NCI-H2227 treated with DMSO at 0.1 percent for 48 hours (cell line): ENCODE measurements at places on chromosomes 6 and 20.

DNA sequence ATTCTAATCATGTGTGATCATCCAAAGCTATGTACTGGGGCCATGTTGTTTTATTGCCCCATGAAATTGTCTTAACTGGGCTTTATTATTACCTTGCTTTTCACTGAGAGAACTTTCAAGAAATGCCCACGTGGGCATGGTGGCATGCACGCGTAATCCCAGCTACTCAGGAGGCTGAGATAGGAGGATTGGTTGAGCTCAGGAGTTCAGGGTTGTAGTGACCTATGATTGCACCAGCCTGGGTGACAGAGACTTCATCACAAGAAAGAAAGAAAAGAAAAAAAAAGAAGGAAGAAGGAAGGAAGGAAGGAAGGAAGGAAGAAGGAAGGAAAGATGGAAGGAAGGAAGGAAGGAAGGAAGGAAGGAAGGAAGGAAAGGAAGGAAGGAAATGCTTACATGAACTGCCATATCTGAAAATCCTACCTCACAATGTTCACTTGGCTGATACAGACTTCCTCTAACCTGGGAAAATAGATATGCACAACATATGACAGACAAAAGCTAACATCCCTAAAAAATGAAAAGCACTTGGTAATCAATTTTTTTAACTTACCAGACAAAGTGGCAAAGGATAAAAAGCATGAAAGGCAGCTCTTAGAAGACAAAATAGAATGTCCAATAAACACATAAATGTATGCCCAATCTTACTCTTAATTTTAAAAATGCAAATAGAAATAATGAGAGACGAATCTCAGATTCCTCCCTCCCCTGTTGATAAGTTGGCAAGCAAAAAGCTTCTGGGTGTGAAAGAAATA, 25.5 kb upstream of the TMEM244 start:
- no peak for DNase-seq

DNA sequence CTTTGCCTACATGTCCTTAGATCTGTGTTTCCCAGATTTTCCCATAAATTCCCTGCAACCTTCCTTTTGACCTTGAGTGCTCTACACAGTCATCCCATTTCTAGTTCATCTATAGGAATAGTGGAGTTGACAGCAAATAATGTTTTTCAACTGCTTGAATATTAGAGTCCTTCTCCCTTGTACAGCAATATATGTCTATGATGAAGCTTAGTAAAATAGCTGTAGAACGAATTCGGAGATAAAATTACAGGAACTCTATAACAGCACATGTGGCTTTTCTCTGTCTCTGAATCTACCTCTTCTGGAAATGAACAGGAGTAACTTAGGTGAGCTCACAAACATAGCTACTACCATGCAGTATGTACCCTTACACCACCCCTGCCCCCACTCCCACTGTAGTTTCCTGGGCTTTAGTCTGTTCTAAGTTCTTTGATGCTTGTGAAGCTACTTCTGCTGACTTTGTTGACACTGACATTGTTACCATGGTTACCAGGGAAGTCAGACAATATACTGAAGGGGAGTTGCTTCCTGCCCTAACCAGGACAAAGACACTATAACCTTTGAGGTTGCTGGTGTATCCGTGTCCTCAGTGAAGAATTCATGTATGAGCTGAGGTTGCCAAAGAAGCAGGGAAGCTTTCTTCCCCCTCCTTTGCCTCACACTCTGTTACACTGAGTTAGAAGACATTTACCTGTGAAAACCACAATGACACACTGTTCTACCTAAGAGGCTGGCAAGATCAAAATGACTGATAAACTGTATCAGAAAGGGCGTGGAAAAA, 35.8 kb upstream of the SHLD1 start:
- DNase-seq, result no peak

DNA sequence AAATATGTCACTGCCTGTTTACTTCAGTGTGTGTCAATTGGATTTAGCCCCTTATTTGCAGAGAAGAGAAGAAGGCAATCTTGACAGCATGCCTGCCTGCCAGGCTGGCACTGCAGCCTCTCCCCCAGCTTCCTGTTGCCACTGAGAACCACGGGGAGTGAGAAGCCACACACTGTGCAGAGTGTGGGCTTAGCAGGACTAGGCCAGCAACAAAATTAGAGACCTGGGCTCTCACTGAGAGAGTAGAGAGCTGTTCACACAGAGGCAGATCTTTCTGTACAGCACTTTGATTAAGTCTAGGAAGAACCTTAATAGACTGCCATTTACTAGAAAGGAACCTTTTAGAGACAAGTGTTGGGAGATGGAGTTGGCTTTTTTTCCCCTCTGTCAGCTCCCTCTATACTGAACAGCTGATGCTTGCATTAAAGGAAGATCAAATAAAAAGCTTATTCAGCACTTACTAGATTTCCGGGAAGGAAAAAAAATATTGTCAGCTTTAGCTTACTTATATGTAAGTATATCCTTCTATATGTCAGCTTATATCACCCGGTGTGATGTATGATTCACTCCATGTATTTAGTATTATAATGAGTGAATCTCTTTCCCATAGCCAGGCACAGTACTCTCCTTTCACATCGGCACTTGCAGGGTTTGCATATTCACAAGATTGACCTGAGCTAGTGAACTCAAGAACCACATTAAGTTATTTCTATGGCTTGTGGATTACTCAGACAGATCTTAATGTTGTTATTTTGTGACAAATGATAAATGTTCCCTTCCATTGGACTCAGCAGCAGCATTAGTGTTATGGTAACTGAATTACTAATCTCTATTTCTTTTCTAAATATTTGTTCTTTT, 851.0 kb upstream of the EPHA7 start:
- peak; percentile 21 for DNase-seq

GRCh38 chr6:100453701-100454521, 10.8 kb downstream of the SIM1 start:
- DNase-seq, result no peak

GRCh38 chr6:135286962-135287538, 105.9 kb downstream of the MYB start:
- no peak for DNase-seq

GRCh38 chr20:62628691-62629090, 13.6 kb upstream of the SLCO4A1 start:
- DNase-seq, result no peak

GRCh38 chr6:3850451-3851203, 1.5 kb downstream of the FAM50B start:
- no peak for DNase-seq

DNA sequence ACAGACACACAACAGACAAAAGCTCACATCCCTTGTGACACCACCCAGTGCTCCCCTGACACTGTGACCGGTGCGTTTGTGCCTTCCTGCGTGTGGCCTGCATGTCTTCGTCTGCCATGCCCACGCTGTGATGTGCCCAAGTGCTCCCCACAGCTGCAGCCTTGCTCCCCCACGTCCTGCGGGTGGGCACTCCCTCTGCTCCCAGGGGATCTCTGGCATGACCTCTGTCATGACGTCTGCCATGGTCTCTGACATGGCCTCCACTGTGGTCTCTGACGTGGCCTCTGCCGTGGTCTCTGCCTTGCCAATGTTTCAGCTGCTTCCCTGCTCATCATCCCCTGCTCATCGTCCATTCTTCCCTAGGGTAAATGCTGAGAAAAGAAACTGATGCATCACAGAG, 200.9 kb downstream of the DLL1 start:
- DNase-seq, result no peak

DNA sequence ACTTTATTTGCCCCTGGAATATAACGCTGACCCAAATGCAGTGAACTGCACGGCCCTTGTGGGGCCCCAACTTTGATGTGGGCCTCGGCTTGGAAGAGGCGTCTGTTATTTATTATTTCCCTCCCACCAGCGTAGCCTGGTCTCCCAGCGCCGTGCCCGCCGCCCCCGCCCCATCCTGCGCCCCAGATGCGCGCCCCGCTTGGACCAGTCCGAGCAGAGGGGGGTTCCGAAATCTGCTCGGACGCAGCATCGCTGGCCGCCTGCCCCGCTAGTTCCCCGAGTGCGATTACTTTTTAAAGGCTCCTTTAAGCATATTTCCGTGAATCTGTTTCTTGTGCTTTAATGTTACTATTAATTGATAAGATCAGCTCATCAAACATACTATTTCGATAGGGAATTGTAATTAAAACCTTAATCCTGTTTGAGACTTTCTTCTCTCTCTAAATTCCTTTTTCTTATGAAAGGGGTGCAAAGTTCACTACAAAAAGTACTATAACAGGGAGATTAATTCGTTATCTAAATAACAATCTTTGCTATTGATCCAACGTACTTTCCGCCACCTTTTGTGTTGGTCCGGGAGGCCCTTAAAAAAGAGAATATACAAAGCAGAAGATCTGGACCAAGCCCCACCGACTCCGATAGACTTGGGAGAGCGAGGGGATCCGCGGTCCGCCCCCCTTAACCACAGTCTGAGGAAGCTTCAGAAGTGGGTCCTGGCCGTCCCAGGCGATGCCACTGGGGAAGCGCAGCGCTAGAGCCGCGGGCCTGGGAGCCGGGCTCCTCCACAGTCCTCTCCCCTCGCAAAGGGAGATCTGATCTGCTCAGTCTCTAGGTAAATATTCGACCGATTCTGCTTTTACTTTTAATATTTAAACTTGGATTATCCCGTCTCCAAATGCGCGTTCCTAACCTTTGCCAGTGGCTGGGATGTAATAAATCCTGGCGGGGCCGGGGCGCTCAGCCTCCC, 10.2 kb downstream of the POU3F2 start:
- DNase-seq, result peak; percentile 53

GRCh38 chr6:53805016-53805415, 10.2 kb downstream of the LRRC1 start:
- no peak for DNase-seq

DNA sequence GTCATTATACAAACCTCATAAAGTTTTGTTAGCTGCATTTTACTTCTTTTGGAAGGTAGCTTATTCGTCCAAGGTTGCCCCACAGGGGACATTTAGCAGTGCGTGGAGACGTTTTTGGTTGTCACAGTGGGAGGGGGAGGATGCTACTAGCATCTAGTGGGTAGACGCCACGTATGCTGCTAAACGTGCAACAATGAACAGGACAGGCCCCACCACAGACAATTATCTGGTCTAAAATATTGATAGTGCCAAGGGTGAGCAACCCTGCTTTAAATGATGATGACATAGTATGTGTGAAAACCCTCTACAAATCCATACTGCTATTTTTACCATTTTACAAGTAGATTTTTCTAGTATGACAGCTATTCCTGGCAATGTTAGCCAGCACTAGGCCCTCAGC, 13.9 kb upstream of the GCNT2 start:
- no peak for DNase-seq

DNA sequence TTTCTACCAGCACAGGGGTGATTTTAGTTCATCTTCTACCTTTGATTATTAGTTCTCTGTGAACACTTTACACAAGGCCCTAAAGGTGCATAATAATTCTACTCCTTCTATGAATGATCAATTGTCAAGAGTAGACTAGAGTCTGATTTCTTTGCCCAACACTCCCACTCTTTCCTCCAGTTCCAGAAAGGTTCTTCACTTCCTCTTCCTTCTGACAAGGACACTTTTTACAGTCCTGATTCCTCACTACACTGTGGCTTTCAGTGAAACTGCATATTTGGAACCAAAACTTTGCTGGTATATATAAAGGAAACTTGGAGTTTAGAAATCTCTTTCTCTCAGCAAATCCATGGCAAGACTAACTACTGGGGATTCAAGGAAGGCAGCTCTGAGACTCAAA, 10.6 kb upstream of the RSPO3 start:
- DNase-seq, result no peak

DNA sequence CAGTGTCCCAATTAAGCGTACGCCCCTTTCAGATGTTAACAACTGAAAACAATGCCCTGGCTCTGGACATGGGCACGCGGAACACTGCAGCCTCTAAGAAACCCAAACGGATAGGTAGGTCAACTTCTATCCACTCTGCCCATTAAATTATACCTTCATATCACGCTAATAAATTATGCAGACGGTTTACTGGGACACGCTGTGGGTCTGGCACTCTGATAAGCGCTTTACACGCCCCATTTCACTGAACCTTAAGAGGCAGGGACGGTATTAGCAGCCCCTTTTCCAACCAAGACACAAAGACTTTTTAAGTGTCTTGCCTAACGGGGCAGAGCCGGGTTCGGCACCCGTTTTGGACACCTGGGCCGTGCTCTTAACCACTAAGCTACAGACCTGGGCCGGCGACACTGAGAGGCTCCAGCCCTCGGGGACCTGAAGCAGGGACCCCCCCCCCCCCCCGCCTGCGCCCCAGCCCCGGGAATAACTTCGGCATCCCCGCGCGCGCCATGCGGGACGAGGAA, 744 bp downstream of the STAU1 start:
- no peak for DNase-seq

DNA sequence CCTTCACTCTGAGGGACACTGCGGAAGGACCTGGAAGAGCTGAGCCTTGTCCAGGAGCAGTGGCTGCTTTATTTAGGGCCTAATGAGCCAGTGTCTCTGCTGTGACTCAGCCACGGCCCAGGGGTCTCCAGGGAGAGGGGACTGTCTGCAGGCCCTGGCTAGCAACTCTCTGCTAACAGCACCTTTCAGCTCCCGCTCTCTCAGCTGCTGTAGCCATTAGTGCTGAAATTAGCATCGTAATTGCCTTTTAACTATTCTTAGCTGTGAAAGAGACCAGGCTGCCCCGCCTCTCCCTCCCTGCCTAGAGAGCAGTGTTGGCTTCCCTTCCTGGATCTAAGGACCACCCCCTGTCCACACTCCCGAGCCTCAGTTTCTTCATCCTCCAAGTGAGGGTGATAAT, 53.1 kb upstream of the SLC32A1 start:
- peak; percentile 31 for DNase-seq

DNA sequence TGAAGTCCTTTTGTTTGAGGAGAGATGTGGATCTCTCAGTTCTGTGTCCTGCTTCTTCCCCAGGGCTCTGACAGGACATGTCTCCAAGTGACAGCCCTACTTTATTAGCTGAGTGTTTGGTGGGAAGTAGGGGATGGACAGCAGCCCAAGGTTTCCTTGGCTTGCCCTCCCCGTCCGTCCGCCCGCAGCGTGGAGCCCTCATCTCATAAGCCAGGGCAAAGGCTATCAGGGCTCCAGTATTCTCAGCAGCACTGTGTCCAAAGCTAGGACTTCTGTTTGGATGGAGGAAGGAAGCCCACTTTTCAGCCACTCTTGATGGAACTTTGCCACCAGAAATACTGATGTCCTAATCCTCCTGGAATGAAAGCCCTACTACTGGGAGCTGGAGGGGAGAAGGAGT, 13.6 kb downstream of the CDC5L start:
- no peak for DNase-seq

- peak; percentile 90 for DNase-seq
These were observed 78.5 kb upstream of the TRDN start for GRCh38 chr6:123715006-123715863.

GRCh38 chr20:56551571-56551970, 18.5 kb downstream of the FAM209B start:
- no peak for DNase-seq

GRCh38 chr6:34205466-34205865, 31.2 kb upstream of the HMGA1 start:
- no peak for DNase-seq
